NCI-H1048 (cell line): ENCODE measurements at places on chromosomes 5 and 9.

- no peak for DNase-seq
These were observed 592.6 kb downstream of the PDE4D start for GRCh38 chr5:59300930-59301329.

GRCh38 chr5:35236770-35237169 is 6.5 kb upstream of the PRLR start:
- no peak for DNase-seq

DNA sequence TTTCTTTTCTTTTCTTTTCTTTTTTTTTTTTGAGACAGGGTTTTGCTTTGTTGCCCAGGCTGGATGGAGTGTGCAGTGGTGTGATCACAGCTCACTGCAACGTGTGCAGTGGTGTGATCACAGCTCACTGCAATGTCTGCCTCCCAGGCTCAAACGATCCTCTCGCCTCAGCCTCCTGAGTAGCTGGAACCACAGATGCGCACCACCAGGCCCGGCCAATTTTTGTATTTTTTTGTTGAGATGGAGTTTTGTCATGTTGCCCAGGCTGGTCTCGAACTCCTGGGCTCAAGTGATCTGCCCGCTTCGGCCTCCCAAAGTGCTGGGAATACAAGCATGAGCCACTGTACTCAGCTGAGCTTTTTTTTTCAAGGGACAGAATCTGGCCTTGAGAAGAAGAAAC is 36.8 kb upstream of the TJP2 start:
- no peak for DNase-seq

- no peak for DNase-seq
These were observed 274.8 kb downstream of the DENND1A start for GRCh38 chr9:123654994-123655637.

- DNase-seq: no peak
These were observed 124.4 kb downstream of the TENT4A start for GRCh38 chr5:6837519-6838110.

DNA sequence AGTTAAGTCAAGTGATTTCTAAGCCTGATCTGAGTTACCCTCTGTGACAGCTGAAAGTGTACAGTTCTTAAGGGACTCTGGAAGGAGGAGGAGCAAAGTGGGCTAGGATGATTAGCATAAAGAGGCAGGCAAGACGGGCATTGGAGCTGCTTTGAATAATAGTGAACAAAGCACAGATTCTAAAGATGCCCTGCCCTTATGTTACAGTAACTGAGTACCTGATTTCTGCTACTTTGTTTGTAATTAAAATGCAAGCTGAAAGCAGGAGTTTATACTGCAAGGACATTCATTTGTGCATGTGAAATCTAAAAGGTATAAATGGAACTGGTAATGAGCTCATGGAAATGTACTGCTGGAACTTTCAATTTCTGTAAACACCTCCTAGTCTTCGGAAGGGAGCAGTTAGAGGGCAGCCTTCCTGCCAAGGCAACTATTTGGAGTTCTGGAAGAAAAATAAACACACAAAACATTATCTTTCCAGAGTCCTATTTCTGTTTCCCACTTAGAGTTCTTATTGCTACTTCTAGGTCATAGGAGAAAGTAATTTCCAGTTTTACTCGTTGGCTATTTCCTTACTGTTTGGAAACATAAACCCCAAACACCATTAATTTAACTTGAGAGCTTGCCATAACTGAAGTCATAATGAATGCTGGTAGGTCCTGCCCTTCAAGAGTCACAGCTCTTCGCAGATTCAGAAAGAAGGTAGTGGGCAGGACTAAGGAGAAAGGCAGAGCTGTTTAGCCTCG is at the start of gene RANBP3L:
TSS of gene RANBP3L (minus strand) at position 45 of the 746 bp plus-strand sequence. CDS start 486 bp downstream, outside the sequence.
- DNase-seq: no peak

DNA sequence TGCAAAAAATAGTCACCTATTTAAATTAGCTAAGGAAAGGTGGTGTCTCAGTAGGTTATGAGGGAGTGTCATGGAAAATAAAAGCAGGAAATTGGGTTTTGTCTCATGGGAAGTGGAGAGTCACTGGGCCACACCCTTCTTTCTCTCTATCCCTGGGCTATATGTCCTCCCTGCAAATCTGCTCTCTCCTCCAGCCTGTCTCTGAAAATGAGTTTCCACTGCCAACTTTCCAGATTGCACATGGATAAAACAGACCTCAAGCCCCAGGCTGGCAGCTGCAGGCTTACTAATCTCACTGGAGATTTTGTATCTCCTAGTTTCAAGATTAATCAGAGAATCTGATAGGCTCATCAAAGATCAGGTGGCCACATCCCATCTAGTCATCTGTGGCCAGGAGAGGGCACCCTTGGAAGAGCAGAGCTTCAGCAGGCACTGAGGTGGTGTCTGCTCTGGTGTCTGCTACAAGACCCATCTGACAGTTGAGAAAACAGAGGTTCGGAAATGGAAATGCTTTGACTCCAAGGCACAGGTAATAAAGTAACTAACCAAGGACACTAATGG is 178.9 kb downstream of the MSX2 start:
- DNase-seq: no peak

DNA sequence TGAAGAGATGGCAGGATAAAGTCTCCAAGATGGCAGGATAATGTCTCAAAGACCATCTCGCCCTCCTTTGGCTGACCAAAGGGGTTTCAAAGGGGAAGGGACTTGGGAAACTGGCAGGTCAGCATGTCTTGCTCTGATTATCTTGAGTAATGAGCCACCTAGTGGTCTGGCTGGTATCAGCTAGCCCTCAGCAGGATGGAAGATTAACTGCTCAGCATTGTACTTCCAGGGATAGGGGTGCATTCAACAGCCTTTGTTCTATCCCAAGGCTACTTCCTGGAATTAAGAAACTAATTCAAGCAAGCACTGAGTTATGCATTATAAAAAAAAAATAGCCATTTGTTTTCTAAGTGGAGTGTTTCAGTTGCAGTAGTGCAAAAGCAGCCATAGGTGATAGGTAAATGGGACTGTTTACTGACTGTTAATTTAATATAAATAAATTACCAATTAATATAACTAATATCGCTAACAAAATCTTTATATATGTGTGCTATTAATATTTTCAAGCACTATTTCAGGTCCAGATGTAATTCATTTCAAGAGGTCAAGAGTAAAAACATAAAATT is 555.5 kb downstream of the CDH9 start:
- no peak for DNase-seq

GRCh38 chr9:76292246-76292645 is 102.0 kb downstream of the RFK start:
- no peak for DNase-seq

DNA sequence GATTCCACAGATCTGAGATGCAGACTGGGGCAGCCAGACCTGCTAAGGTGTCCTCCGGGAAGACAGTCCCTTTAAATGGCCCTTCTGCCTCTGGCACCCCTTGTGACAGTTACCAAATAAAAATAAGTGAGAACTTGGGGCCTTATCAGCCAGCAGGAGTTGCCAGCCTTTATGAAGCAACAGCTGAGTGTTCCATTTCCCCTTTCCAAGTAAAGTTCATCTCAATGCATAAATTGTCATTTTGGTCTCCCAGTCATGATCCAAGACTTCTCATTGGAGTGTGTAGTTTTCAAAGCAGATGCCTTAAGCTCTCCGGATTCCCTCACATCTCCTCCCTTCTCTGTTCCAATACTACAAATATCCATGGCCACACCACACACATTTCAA is 4.1 kb downstream of the PTCH1 start:
- DNase-seq: no peak

DNA sequence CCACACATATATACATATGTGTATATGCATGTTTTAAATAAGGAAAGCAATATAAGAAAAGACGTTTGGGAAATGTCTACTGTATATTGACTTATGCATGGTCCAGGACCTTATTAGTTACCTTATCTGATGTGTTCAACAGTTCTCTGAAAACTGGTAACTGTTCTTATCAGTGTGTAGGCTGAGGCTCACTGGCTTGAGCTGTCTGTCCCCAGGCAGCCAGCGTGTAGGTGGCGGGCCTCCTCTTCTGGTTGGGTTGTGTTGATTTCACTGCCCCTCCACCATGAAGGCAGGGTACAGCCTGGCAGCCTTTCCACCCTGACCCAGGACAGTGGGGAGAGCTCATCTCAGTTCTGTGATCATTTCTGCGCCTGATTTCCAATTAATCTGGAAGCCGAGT is 38.7 kb upstream of the SEMA4D start:
- no peak for DNase-seq

GRCh38 chr5:115179394-115180164 is 9.9 kb upstream of the TRIM36 start:
- no peak for DNase-seq

DNA sequence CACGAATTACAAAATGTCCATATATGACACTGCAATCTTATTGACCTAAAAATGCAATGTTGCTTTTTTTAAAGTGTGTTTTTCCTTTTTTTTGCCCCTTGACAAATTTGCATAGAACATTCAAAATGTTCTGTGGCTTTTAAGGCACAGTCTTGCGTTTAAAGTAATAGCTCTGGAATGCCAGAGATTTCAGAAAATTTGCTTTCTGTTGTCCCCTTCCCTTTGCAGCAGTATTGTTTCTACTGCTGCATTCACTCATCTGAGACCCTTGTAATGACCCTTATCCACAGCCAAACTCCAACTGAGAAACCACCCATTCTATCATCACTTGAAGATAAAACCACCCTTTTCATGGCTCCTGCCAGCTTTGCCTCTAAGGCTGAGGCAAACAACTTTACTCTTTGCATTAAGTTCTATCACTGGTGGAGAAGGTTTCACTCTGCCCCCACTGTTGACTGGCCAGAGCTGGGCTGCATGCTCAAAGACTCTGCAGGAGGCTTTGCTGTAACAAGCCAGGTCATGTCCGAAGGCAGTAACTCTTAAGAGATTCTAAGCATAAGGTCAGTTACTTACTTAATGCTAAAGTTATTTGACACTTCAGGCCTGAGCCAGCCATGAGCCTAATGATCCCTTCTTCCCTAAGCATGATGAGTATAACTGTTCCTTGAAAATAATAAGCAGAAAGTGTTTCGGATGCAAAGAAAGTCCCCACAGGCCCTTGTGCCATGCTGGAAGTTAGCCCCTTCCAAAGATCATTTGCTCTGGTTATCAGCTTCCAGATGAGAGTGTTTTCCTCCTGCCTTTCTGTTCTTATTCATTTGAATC is 101.9 kb downstream of the CD180 start:
- DNase-seq: no peak

- no peak for DNase-seq
These were observed 17.5 kb upstream of the TMEFF1 start for GRCh38 chr9:100455470-100455869.

- no peak for DNase-seq
These were observed at the start of gene HRCT1 for GRCh38 chr9:35905912-35906679. Gene HRCT1 (plus strand): TSS chr9:35906202. CDS start chr9:35906288, 86 bp downstream.

DNA sequence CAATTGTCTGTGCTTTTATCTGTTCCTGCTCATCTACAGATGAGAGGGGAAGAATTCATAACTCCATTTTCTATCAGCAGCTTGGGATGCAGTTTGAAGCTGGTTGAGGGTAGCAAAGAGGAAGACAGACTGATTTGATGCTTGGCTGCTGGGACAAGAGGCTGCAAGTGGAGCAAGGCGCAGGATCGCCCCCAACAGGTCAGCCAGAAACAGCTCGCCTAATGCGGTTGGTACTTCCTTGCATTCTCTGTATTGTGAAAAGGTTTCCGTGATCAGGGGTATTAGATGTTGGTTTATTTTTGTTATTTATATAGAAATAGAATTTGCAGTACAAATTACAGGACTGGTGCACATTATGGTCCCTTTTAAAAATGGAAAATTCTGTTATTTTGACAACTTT is 40.6 kb downstream of the ZNF883 start:
- DNase-seq: no peak

DNA sequence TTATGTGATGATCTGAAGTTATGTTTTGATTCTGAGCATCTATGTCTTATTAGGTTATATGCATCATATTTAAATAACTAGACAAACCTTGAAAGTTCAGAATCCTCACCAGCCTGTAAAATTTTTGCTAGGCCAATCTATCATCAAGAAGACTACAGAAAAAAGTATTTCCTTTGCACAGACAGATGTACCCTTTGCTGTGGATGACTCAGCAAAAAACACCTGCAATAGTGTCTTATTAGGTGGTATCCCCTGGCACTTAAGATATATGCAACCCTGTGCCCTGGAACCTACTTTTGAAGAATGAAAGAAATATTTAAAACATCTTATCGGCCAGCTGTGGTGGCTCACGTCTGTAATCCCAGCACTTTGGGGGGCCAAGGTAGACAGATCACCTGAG is 130.6 kb downstream of the SLF1 start:
- DNase-seq: no peak

GRCh38 chr5:119524485-119524884 is 72.2 kb downstream of the HSD17B4 start:
- no peak for DNase-seq

GRCh38 chr5:53019320-53019719 is 30.2 kb downstream of the ITGA2 start:
- DNase-seq: no peak

DNA sequence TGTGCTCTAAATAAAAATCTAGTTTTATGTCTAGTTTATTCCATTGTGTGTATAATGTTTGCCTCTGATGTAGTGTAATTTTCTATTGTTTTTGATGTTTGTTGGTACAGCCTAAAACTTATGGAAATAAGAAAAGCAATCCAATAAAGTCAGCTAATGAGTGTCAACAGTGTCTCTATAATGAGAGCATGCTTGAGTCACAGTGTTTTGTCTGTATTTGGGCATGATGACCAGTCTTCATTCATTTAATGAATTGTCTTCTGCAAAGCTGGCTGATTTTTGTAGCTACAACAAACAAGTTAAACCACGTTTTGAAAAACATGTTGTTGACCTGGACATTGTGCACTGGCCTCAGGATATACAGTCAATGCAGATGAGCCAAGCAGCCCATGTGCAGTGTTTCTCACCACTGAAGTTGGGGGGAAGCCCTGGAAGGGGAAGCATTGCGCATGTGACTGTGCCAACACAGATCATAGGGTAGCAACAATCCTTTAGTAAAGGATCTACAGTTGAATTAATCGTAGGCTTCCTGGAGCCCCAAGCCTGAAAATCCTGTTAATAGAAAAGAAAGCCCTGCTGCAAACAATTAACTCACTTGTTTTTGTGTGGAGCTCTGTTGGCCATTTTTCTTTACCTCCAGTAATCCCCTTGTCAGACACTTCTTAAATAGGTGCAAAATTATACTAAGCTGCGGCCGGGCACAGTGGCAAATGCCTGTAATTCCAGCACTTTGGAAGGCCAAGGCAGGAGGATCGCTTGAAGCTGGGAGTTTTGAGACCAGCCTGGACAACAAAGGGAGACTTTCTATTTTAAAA is 88.0 kb downstream of the INIP start:
- no peak for DNase-seq

- DNase-seq: no peak
These were observed 4.9 kb downstream of the EDIL3 start for GRCh38 chr5:84379749-84380148.

GRCh38 chr9:88580961-88581360 is 46.0 kb downstream of the NXNL2 start:
- no peak for DNase-seq

DNA sequence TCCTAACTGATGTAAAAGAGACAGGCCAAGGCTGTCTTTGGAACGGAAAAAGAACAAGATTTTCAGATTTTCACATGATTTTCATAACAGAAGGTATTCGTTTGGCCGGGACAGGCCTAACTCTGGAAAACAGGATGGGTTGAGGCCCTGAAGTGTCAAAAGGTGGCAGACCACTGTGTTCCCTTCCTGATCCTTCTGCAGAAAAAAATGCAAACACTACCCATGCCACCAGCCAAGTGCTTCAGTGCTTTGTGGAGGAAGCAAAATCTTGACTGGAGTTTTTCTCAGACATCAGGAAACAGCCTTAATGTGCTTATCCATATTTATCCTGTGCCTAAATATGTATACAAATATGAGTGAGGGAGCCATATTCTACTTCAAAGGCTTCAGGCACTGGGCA is 113.5 kb upstream of the IL6ST start:
- no peak for DNase-seq

GRCh38 chr5:65062469-65063083 is 293.8 kb downstream of the CWC27 start:
- DNase-seq: no peak
